8988T (cell line): ENCODE measurements at places on chromosomes 6 and 20.

GRCh38 chr20:47361057-47361915, 4.8 kb upstream of the ZMYND8 start:
- no peak for DNase-seq

- no peak for DNase-seq
Observed at GRCh38 chr6:81697559-81697958, 54.9 kb downstream of the TENT5A start.

- no peak for DNase-seq
Observed at GRCh38 chr6:131470534-131470933, 102.5 kb upstream of the ARG1 start.

DNA sequence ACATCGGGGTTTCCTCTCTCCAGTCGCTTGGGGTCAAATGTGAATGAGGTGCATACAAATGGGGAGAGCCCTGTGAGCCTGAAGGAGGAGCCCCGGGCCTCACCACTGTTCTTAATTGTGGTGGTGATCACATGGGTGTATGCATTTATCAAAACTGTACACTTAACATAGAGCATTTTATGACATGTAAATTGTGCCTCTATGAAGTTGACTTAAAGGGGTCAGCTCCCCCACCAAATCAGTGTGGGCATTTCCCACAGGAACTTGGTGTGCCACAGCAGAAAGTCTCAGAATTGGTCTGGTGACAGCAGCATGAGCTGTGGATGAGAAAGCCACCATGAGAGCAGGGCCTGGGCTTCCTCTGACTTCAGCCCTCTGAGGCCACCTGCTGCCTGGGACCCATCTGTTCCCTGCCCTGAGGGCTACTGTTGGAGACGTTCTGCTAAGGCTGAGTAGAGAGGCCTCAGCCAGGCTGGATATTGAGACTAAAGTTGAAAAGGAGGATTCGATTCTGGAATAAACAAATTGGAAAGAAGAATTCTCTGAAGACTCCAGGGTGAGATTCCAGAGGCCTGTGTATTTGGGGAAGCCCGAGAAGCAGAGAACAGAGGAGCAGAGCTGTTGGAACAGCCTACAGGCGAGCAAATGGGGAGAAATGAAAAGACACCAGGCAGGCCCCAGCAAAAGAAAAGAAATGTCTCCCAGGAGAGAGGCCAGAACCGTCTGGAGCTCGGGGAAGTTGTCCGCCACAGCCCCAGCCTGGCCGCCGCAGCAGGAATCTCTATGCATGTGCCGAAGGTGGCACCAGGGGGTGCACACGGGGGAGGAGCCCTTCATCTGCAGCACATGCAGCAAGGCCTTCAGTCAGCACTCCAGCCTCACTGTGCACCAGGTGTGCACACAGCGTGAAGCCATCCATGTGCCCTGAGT, 37.6 kb upstream of the XRN2 start:
- no peak for DNase-seq

GRCh38 chr6:168380956-168381605, 59.9 kb upstream of the SMOC2 start:
- DNase-seq: no peak

DNA sequence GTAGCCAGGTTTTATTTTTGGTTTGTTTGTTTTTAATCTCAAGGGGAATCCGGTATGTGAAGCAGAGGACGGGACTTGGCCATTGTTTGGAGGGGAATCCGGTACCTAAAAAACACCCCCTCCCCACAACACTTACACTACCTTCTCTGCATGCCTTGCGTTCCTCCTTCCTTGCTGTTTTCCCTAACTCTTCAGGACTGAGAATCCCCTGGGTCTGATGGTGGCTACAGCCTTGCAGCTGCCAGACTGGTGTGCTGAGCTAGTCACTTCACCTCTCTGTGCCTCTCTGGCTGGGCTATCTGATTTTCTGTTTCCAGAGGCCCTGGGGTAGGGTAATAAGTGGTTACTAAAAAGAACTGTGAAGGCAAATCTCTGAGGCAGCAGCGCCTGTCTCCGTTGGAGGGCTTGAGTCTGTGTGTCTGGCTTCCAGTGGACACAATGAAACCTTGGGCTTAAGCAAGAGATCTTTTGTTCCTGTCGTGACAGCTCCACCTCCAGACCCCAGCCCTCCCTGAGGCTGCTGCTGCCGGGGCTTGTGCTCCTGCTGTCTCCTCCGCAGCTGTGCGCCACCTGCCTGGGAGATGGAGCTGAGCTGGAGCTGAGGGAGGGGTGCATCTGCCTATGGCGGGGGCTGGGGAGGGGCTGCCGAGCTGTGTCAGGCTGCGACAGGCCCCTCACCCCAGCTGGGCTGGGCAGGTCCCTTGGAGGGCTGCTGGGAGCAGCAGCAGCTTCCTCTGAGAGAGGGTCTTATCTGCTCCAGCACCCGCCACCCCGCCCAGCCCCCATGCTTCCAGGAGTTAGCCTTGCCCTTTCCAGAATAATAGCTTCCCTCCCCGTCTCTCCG, 65.8 kb upstream of the CCDC167 start:
- no peak for DNase-seq

DNA sequence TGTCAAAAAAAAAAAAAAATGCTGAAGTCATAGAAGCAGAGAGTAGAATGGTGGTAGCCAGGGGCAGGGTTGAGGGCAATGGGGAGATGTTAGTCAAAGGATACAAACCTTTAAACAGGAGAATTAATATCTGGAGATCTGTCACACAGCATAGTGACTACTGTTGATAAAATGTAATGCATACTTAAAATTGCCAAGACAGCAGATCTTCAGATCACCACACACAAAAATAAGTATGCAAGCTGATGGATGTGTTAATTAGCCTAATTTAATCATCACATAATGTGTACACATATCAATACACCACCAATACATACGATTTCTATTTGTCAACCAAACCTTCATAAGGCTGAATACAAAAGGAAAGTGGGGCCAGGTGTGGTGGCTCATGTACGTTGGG, 83.5 kb upstream of the PHACTR3 start:
- DNase-seq: no peak

GRCh38 chr6:24933868-24934401, 1.8 kb downstream of the RIPOR2 start:
- peak; percentile 25 for DNase-seq

- DNase-seq: no peak
Observed at GRCh38 chr6:31864818-31865204, 2.2 kb upstream of the NEU1 start.

GRCh38 chr20:33415948-33416347, 14.6 kb upstream of the CDK5RAP1 start:
- peak; percentile 55 for DNase-seq

DNA sequence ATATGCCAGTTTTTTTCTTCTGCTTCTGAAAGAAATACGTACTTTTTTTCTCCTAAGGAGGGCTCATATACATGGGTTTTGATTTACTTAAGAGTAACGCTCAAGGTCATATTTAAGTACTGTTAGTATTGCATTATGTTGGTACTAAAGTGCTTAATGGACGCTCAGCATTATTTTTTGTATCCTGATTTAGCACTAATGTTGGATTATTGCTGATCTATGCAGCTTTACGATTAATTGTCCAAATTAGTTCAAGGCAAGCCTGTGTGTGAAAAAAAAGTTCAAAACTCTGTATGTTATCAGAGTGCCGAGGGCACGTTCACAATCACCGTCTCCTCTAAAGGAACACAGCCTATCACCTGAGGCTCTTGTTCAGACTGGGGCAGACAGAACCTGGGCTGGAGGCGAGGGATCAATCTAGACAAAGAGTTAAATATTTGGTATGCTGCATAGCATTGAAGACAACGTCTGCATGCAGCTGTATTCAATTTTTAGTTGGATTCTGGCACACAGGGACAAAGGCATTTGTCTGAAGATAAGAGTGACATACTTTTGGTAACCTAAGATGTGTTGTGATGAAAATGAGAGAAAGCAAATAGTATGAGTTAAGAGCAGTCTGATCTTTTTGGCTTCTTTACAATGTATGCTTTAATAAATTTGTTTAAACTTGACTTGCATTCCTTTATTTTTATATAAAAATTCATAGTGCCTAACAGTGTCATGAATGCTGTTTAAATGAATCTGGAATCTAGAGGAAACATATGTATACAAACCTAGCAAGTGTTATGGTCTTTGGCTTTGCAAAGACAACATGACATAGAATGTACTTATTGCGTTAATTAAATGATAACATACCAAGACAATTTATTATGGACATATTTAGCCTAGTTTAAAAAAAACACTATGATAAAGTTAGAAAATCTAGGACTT, 341.2 kb downstream of the SAMD5 start:
- DNase-seq: no peak

- DNase-seq: peak; percentile 49
Observed at GRCh38 chr6:33384581-33385020, 7.0 kb upstream of the KIFC1 start.

GRCh38 chr6:24824142-24824938, 25.6 kb upstream of the ARMH2 start:
- no peak for DNase-seq

GRCh38 chr6:106356378-106356777, 4.1 kb upstream of the CRYBG1 start:
- no peak for DNase-seq

DNA sequence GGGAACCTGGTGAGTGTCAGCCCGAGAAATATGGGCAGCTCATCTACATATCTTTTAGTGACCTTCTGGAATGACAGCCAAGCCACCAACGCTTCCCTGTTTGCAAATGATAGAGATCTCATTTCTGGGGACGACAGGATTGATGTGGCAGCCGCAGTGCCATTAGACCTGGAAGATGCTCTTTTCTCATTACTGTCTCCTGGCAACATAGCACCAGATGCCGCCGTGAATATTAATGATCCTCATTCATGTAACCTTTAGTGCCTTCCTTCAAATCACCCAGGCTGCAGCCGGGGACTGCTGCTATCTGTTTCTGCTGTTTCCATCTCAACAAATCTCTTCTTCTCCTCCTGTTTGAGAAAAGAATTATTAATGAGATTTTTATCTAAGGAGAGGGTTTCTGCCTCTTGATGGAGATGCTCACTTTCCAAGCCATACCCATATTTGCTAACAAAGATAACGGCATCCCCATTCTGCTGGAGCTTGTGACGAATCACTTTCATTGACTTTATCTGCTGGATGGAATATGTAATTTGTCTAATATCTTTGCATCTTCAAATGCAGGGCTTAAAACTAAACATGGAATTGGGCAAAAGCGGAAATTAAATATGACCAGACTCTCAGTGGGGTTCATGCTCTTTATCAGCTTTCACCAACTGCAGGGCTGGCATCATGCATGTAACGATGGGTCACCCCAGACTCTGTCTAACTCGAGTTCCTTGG, 74.8 kb upstream of the KIF16B start:
- no peak for DNase-seq

- no peak for DNase-seq
Observed at GRCh38 chr20:58550275-58551059, 35.3 kb upstream of the APCDD1L start.
